ENCODE measurements at places on chromosomes 12 and 14. TPM values are rescaled to one million over a fixed set of nuclear protein-coding genes. Genes with fewer than 3 reads are reported as not detected.

DPF3 gene
- total RNA-seq = 1.3 TPM

LYZ gene
- 5,492 TPM for total RNA-seq

KRT77 gene
- not detected for total RNA-seq

STON2 gene
- 25.9 TPM for total RNA-seq

RAD9B gene
- 0.94 TPM for total RNA-seq

GCH1 gene
- total RNA-seq = 43.8 TPM

BDKRB2 gene
- total RNA-seq = under 0.01 TPM

KLRC1 gene
- total RNA-seq = 6.4 TPM

All from mononuclear cell (primary cell).